ENCODE measurements at places on chromosomes 4 and X. TPM values are rescaled to one million over a fixed set of nuclear protein-coding genes. Genes with fewer than 3 reads are reported as not detected.

GRCh38 chr4:143207555-143207954 lies 22.8 kb downstream of the USP38 start:
- peak; percentile 46 for DNase-seq

- peak; percentile 7 for DNase-seq
These were observed 6.3 kb downstream of the TMEM31 start for GRCh38 chrX:103716962-103717361.

GRCh38 chr4:139501117-139501516 lies 47.2 kb downstream of the RAB33B start:
- DNase-seq = no peak

DNA sequence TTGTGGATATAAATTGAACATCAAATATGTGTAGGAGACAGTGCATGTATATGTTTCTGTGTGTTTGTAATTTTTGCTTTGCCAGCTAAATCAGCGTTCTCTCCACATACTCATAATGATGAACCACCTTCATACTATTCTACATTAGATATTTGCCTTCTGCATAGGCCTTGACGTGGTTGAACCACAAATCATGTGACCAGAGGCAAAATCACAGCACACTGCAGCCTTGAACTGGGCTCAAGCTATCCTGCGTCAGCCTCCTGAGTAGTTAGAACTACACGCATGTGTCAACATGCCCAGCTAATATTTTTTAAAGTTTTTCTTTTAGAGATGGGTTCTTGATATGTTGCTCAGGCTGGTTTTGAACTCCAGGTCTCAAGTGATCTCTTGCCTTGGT lies 9.5 kb downstream of the UBQLN2 start:
- no peak for DNase-seq

DNA sequence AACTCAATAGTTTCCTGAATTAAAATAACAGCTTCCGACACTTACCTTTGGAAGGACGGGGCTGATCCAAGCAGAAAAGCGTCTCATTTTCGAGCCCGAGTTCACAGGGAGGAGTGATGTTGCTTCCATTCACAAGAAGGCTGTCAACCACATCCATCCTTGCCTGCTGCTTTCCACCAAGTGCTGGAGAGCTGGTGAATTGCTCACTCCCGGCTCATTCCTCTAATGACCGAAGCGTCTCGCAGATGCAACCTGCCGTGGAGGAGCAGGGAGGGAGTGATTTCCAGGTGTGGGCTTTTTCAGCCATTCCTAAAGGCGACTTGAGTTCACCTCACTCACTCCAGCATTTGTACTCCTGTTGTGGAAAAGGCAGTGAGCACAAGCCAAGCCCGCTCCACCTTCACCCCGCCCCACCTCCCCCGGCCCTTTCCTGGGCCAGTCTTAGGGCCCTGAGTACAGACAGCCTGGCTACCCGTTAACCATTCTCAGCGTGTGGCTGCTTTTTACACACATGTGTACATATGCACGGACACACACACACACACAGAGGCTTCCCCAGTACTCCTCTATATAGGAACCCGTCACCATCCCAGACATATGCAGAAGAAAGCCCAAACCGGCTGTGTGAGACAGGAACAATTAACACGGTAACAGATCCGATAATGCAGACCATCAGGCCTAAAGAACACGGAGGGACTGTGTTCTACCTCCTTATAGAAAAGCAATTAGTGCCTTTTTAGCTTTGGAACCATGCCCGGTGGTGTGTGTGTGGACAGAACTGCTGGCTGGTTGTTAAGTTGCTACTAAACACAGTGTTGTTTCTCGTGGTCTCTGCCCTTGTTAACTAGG lies at the start of gene CCKAR:
Gene CCKAR, minus strand, starts transcription at position 374 of the 849 bp plus-strand sequence. Its CDS starts 217 bp downstream, at position 157.
- no peak for DNase-seq

GRCh38 chr4:151489462-151490203 lies 80.7 kb downstream of the FHIP1A start:
- DNase-seq = no peak

DNA sequence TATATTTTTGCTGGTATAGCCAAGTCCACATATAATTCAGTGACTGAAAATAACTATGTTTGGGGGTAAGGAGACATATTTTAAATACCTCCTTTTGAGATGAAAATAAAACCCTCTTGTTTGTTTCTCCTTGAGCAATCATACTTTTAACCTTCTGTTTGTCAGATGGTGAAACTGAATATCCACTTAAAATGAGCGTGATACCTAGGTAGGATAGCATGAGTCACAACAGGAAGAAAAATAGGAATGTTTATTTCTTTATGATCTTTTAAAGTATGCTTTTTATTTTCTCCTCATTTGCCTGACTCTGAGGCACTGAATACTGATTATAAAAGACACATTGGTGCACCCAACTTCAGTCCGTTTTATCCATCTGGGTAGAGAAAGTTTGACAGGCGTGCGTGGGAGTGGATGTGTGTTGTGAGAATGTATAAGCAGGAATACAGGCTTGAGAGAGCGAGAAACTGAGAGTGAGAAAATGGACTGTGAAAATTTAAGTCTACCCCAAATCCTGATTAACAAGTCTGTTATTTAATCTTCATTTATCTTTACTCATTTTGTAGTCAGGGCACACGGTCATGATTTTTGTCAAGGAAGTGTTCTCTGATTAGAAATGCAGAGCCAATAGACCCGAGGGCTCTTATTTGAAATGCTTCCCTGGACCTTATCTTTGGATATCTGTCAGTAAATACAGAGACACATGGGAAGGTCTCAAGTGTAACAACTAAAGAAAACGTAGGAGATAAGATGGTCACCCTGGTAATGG lies 62.1 kb upstream of the ANTXR2 start:
- DNase-seq = peak; percentile 47

GRCh38 chr4:184616633-184617551 lies 32.4 kb downstream of the CASP3 start:
- no peak for DNase-seq

DNA sequence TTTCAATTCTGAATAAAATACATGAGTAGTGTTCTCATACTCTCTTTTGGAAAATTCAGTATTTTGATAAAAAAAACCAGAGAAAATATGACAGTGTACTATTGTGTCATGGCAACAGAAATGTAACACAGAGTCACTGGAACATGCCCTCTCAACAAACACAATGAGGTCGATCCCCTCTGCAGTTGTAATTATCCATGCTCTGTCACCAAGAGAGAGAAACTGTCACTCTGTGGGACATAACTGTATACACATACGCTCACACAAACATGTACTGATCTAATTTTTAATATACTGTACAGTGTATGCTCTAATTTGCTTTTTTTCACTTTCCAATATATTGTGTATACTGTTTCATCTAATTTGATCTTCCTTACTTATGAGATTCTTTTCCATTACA lies 1136.8 kb upstream of the TENM3 start:
- DNase-seq = no peak

DNA sequence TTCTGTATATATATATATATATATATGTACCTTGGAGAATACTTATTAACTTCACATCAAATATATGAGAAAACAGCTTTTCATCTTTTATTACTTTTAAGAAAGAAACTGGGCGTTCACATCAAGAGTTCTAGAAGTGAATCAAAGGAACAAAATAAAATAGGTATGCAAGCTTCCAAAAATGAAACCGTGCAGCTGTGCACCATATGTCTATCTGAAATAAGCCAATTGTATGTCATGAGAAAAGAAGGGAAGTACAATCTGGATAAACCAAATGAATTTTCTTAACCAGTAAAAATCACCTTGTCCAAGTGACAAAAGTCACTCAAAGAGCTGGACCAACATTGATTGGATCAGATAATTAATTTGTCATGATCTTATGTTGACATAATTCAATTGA lies 405.4 kb upstream of the TECRL start:
- DNase-seq = no peak

DNA sequence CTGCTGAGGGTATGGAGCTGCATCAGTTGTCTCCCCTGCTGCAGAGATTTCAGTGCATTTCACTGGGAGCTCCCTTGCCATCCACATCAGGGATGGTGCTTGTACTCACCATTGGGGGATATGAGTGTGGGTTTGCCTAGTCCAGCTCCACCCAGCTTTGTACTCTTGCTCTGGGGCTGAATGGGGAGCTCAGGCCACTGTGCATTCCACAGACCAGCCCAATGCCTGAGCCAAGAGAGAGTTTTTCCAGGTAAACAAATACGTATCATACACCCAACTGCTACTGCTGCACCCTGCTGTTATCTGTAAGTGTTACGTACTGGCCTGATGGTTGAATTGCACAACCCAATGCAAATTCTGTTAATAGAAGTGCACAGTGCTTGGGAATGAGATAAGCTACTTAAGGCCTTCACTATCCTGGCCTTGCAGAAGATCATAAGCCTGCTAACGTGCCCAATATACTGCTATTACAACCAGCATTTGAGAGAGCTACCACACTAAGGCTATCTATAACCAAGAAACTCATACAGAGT lies 205.0 kb upstream of the DMD start:
- DNase-seq = no peak

DNA sequence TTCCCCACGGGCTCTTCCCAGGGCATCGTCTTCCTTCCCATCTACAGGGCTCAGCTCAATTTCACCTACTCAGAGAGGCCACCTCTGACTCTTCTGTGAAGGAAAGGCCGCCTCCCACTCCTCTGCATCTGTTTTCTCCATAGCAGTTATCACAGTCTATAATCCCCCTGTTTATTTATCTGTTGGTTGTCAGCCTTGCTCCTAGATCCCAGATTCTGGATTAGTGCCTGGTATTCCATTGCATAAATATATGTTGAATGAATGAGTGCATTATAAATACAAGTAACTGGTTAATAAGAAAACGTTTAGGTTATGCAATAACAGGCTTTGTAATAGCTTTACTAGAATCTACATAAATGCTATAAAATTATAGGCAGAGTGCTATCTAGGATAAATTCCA lies 52.9 kb downstream of the NSG1 start:
- no peak for DNase-seq

DNA sequence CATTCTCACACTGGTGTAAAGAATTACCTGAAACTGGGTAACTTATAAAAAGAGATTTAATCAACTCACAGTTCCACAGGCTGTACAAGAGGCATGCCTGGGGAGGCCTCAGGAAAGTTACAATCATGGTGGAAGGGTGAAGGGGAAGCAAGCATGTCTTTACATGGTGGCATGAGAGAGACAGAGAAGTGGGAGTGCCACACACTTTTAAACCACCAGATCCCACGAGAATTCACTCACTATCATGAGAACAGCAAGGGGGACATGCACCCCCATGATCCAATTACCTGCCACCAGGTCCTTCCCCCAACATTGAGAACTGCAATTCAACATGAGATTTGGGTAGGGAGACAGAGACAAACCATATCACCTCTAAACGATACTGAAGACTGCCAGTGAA lies 23.0 kb downstream of the EPGN start:
- no peak for DNase-seq

DNA sequence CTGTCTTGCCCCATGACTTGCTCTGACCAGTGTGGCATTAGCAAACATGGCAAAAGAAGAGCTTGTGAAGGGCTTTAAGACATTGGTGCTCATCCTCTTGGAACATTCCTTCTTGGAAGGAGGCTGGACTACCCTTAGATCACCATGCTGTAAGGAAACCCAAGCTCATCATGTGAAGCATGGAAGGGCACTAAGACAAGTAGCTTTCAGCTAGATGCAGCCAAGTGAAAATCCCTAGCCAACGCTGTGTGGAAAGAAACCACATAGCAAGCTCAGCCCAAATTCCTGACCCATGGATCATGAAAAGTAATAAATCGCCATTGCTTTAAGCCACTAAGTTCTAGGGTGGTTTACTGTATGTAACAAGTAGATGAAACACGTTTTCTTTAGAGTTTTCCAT lies 12.4 kb upstream of the PACRGL start:
- DNase-seq = no peak

DNA sequence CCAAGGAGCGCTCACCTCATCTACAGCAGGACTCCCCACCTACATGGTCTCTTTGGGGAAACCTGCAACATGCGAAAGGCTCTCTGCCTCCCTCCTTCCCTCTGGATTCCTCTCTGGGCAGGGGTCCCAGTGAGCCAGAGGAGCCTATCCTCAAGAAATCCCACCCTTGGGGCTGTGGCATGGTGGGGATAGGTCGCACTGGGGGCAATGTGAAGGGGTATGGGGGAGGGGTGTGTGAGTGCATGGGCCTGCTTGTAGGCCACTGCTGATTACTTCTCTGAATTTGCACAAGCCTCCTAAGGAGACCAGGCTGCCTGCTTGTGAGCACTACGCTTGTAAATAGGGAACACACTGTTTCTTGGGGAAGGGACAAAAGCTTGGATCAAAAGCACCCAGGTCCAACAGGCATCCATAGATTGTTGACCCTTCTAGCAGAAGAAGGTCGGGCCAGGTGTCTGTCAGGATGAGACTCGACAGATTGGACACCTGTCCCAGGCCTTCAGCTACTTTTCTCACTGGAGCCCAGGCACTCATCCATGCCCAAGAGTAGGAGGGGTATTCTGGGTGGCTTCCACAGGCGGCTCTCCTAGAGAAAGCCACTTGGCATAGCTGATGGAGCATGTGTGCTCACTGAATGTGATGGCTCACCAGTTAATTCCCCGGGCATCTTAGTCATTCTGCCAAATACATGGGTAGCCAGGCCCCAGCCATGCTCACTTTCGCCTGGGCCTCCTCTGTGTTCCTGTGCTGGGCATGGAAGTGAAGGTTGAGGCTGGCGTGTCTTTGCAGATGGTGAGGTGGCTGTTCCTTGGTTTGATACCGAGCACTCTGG lies 75.0 kb downstream of the NBDY start:
- no peak for DNase-seq

DNA sequence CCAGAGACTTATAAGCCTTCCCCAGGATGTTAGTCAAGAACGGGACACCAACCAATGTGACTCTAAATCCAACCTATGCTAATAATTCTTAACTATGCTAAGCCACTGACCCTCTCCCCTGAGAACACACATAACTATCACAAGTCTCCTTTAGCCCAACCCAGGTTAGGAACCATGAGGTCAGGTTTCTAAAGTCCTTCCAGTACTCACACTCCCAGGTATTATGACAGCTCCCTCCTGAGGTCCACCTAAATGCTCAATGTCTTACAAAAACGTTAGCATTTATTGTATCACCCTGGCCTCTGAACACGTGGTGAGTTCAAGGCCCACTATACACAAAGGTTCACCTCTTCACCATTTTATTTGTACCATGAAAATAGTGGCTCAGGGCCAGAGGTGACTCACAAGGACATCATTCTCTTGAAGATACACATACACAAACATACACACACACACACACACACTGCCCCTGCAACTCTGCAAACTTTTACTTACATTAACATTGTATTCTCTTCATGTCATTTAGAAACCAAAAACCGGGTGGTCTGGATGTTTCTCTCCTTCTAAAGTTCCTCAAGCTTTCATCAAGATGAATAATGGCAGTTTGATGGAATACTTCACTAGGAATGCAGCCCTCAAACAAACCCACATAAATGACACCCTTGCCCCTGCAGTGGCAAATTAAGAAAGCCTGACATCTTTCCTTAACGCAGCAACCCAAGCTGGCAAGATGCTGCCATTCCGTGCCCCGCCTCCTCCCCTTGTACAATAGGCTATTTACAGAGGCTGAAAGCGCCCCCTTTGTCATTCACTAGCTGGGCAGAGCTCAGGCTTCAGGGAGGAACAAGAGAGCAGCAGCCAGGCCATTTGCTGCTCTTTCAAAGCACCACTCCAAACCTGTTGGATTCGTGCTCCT lies 17.7 kb downstream of the ACSL1 start:
- peak; percentile 36 for DNase-seq

The DUSP9 gene
- total RNA-seq = not detected

The FREM3 gene
- not detected for total RNA-seq
